Activated CD4-positive, alpha-beta memory T cell treated with anti-CD3 and anti-CD28 coated beads for 36 hours (primary cell): ENCODE measurements at places on chromosomes 12 and 14. TPM values are rescaled to one million over a fixed set of nuclear protein-coding genes. Genes with fewer than 3 reads are reported as not detected.

FLVCR2 gene
- total RNA-seq: 7.6 TPM

DNA sequence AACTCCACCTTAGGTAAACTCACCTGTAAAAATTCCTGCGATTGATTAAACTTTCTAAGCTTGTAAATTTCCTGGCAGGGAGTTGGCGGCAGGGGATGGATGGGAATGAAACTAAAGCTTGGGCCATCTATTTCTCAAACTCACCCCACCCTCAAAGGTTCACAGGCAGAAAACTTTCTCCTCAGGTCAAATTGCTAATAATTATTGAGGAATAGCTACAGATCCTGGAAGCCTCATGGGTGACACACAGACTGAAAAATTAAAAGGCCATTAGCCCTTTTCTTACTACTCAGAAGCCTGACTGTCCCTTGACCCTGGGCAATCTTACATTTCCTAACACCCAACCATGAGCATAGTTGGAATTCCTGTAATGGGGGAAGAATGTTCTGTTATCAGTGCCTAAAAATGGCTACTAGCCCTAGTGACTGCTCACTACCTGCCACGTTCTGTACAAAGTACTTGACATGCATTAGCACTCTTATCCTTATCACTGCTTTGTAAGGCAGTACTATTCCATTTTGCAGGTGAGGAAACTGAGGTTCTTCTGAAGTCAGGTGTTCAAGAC lies 12.4 kb upstream of the SYNDIG1L start:
- H3K27ac ChIP-seq: no peak overlapping the region
- no peak overlapping the region for H3K4me3 ChIP-seq
- DNase-seq: no peak
- H3K4me1 ChIP-seq: no peaks in the 10 kb centered on the region
- peaks cover 16% of the 10 kb centered on the region for H3K27me3 ChIP-seq

PGF gene
- 0.10 TPM for total RNA-seq

SLC6A15 gene
- 0.12 TPM for total RNA-seq

HRK gene
- total RNA-seq: not detected

DNA sequence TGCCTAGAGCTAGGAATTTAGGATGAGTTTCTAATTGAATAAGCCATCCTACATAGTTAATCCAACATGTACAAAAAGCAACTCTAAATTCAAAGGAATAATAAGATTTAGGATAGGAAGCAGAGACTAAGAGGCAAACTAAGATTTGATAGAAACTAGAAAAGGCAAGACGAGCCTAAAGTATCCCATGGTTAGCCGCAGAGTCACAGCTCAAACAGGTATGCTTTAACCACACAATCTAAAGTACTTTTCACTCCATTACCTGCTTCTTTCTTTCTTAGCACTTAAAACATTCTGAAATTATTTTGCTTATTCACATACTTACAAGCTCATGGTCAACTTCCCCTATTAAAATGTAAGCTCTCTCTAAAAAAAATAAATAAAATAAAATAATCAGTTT lies 51.8 kb downstream of the OTOGL start:
- no peaks in the 10 kb centered on the region for H3K36me3 ChIP-seq
- H3K4me1 ChIP-seq: peaks cover 4% of the 10 kb centered on the region
- DNase-seq: no peak
- H3K27ac ChIP-seq: no peak overlapping the region

KRT3 gene
- total RNA-seq: not detected

- DNase-seq: no peak
- H3K27me3 ChIP-seq: no peaks in the 10 kb centered on the region
- H3K4me3 ChIP-seq: no peak overlapping the region
- H3K4me1 ChIP-seq: peaks cover 67% of the 10 kb centered on the region
These were observed 41.2 kb downstream of the SLC38A1 start for GRCh38 chr12:46227616-46228015.

GRCh38 chr14:35807131-35807961 lies 1.7 kb downstream of the RALGAPA1 start:
- H3K4me3 ChIP-seq: peak overlapping the region; percentile 99
- no peak for DNase-seq
- H3K4me1 ChIP-seq: peaks cover 25% of the 10 kb centered on the region
- no peak overlapping the region for H3K27ac ChIP-seq
- no peaks in the 10 kb centered on the region for H3K27me3 ChIP-seq
- peaks cover 3% of the 10 kb centered on the region for H3K36me3 ChIP-seq

DNA sequence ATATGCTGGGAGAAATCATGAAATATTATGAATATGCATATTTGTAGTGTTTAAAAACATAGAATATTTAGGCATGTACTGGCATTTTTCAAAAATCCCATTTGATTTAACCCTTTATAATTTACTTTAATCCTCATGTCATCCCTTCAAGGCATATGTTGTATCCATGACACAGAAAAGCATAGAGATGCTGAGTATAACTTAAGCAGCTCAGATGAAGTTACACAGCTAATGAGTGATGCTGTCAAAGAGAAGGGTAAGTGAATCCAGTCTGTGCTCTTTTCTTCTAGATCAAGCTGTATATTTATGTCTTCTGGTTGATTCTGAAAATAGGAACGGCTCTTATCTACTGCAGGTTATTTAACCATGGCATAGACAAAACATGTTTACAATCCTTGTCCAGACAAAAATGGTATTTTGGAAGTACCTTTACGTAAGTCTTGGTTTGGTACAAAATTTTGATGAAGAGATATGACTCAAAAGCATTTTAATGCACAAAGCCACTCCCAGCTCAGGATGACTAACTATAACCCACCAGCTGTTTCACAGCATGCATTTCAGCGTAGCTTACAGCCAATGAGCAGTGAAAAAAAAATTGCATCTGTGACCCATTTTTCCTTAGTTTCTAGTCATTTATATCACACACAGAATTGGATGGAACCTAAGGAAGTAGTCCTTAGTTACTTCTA lies 201.7 kb downstream of the STXBP6 start:
- no peaks in the 10 kb centered on the region for H3K4me1 ChIP-seq
- DNase-seq: no peak
- no peak overlapping the region for H3K4me3 ChIP-seq
- no peak overlapping the region for H3K27ac ChIP-seq
- no peaks in the 10 kb centered on the region for H3K36me3 ChIP-seq

DNA sequence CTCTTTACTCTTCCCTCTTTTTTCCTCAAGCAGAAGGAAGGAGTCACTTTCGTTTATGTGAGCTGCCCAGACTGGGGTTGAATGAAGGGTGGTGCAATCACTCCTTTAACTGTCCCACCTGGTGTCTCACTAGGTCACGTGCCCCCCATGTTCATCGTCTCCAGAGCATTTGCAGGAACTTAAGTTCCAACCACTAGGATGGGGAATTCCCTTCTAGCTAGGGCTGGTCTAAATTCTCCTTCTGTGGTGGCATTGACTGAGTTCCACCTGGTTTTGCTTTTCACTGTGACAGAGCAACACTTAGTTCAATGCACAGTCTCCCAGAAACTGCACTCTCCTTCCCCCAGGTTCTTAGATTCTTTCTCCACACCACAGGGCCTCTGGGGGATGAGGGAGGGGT lies 9.5 kb downstream of the FANCM start:
- DNase-seq: no peak
- H3K4me1 ChIP-seq: peaks cover 3% of the 10 kb centered on the region
- peaks cover 11% of the 10 kb centered on the region for H3K36me3 ChIP-seq
- H3K27ac ChIP-seq: no peak overlapping the region
- H3K27me3 ChIP-seq: no peaks in the 10 kb centered on the region
- H3K4me3 ChIP-seq: no peak overlapping the region

COCH gene
- 0.75 TPM for total RNA-seq

NPFF gene
- total RNA-seq: not detected

DNA sequence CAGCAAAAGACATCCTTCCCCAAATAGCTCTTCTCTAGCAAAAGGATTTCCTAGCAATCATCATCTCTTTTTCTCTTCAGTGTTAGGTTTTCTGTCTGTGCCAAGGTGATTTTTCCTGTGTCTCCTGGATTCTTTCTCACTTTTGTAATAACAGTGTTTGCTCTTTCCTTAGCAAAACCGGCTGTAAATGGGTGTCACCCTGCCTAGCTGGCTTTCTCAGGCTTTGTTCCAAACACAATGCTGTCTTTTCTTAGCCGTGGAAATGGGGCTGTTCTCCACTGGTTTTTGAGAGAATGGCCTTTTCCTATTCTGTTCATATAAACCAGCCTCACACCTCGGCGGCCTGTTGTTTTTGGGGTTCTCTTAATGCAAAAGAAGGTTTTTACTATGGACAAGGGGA lies 21.9 kb downstream of the JDP2 start:
- no peak overlapping the region for H3K4me3 ChIP-seq
- no peaks in the 10 kb centered on the region for H3K4me1 ChIP-seq
- DNase-seq: no peak
- H3K27ac ChIP-seq: no peak overlapping the region
- no peaks in the 10 kb centered on the region for H3K36me3 ChIP-seq

IAPP gene
- not detected for total RNA-seq

GRCh38 chr12:93315907-93316622 lies 61.7 kb upstream of the NUDT4 start:
- peaks cover 2% of the 10 kb centered on the region for H3K4me1 ChIP-seq
- H3K4me3 ChIP-seq: no peak overlapping the region
- H3K36me3 ChIP-seq: no peaks in the 10 kb centered on the region
- no peak overlapping the region for H3K27ac ChIP-seq
- DNase-seq: no peak
- no peaks in the 10 kb centered on the region for H3K27me3 ChIP-seq

INHBC gene
- not detected for total RNA-seq

GRCh38 chr12:106910202-106910601 lies 45.5 kb upstream of the TMEM263 start:
- H3K27me3 ChIP-seq: peaks cover 4% of the 10 kb centered on the region
- H3K4me1 ChIP-seq: peaks cover 18% of the 10 kb centered on the region
- DNase-seq: no peak
- H3K36me3 ChIP-seq: no peaks in the 10 kb centered on the region
- H3K27ac ChIP-seq: no peak overlapping the region

GRCh38 chr14:23486036-23486435 lies 16.5 kb downstream of the NGDN start:
- no peak for DNase-seq
- H3K4me3 ChIP-seq: no peak overlapping the region
- H3K4me1 ChIP-seq: no peaks in the 10 kb centered on the region
- H3K36me3 ChIP-seq: peaks cover 6% of the 10 kb centered on the region
- H3K27me3 ChIP-seq: no peaks in the 10 kb centered on the region

DNA sequence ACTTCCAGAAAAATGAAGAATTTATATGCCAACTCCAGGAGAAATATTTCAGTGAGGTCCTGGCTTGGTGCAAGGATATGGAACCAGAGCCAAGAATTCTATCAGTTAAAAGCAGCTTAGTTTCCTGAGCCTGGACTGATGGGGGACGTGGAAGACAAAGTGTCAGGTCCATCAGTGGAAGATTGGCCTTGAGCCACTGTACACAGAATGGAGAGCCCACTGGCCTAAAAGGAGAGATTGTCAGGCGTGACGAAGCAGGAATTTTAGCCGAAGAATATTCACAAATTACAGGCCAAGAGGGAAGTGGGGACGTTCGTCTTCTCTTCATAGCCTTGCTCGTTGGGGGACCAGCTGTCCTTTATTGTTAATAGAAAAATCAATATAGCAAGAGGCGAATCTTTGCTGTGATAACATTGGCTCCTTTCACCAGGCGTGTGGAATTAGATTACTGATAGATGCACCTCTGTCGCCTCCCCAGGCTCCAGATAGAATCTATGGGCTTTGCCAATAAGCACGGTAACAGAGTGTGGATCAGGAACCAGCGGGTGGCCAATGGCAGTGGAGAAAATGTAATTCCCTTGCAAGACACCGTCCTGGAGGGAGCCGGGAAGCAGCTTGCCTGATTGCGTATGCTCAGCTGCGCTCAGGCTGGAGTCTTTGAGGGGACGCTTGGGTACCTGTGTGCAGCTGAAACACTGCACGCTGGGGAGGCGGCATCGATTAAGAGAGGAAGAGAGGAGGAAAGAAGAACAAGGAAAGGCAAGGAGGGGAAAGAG lies 56.4 kb downstream of the TMEM132C start:
- no peaks in the 10 kb centered on the region for H3K36me3 ChIP-seq
- no peak for DNase-seq
- no peak overlapping the region for H3K4me3 ChIP-seq
- H3K27me3 ChIP-seq: no peaks in the 10 kb centered on the region

PTPRO gene
- total RNA-seq: 0.15 TPM

ANO2 gene
- not detected for total RNA-seq

- no peaks in the 10 kb centered on the region for H3K36me3 ChIP-seq
- H3K27me3 ChIP-seq: no peaks in the 10 kb centered on the region
- no peaks in the 10 kb centered on the region for H3K4me1 ChIP-seq
- H3K4me3 ChIP-seq: no peak overlapping the region
- no peak for DNase-seq
- no peak overlapping the region for H3K27ac ChIP-seq
These were observed 267.1 kb downstream of the LRFN5 start for GRCh38 chr14:41873686-41874317.

- H3K4me1 ChIP-seq: no peaks in the 10 kb centered on the region
- H3K27ac ChIP-seq: no peak overlapping the region
- H3K36me3 ChIP-seq: no peaks in the 10 kb centered on the region
- DNase-seq: no peak
- peaks cover 3% of the 10 kb centered on the region for H3K27me3 ChIP-seq
These were observed 371.5 kb downstream of the ALG10 start for GRCh38 chr12:34393821-34394150.

GPX2 gene
- not detected for total RNA-seq

DNA sequence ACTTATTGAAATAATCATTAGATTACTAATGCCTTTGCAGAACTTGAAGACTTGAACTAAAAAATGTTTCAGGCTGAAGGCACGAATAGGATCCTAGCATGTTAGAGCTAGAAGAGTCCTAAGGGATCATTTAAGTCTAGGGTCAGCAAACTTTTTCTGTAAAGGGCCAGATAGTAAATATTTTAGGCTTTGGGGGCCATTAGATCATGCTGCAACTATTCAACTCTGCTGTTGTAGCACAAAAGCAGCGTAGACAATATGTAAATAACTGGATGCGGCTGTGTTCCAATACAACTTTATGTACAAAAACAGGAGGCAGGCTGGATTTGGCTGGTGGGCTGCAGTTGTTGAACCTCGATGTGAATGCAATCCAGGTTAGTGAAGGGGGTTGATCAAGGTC lies 221.7 kb downstream of the ATP23 start:
- H3K27ac ChIP-seq: no peak overlapping the region
- no peak for DNase-seq
- peaks cover 12% of the 10 kb centered on the region for H3K27me3 ChIP-seq
- no peaks in the 10 kb centered on the region for H3K36me3 ChIP-seq

TM7SF3 gene
- 28.5 TPM for total RNA-seq

DNA sequence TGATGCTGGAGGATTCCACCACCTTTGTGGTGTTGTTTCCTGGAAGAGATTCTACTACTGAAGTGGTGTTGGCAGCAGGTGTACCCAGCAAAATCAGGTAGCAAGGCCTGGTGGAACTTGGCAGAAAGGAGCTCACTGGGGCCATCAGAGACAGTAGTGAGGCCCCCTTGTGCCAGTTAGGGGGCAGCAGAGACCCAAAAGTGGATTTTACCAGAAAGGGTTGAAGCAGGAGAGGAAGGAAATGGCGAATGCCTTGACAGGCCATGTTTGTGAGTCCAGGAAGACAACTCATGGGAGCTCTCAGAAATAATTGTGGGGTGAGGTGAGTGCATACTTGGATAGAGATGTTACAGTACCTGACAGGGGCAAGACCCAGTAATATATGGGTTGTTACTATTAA lies 137.7 kb upstream of the FGD4 start:
- H3K4me3 ChIP-seq: no peak overlapping the region
- H3K4me1 ChIP-seq: peaks cover 11% of the 10 kb centered on the region
- H3K27ac ChIP-seq: no peak overlapping the region
- DNase-seq: peak; percentile 25
- H3K27me3 ChIP-seq: no peaks in the 10 kb centered on the region
- H3K36me3 ChIP-seq: peaks cover 4% of the 10 kb centered on the region

- H3K4me1 ChIP-seq: peaks cover 10% of the 10 kb centered on the region
- H3K36me3 ChIP-seq: no peaks in the 10 kb centered on the region
- H3K27ac ChIP-seq: no peak overlapping the region
- no peak overlapping the region for H3K4me3 ChIP-seq
- H3K27me3 ChIP-seq: no peaks in the 10 kb centered on the region
- no peak for DNase-seq
These were observed 278.8 kb downstream of the ZFP36L1 start for GRCh38 chr14:68513838-68514607.

LMBR1L gene
- total RNA-seq: 55.0 TPM

CCDC196 gene
- total RNA-seq: not detected
